H54 (cell line): ENCODE measurements at places on chromosomes 5 and 9.

DNA sequence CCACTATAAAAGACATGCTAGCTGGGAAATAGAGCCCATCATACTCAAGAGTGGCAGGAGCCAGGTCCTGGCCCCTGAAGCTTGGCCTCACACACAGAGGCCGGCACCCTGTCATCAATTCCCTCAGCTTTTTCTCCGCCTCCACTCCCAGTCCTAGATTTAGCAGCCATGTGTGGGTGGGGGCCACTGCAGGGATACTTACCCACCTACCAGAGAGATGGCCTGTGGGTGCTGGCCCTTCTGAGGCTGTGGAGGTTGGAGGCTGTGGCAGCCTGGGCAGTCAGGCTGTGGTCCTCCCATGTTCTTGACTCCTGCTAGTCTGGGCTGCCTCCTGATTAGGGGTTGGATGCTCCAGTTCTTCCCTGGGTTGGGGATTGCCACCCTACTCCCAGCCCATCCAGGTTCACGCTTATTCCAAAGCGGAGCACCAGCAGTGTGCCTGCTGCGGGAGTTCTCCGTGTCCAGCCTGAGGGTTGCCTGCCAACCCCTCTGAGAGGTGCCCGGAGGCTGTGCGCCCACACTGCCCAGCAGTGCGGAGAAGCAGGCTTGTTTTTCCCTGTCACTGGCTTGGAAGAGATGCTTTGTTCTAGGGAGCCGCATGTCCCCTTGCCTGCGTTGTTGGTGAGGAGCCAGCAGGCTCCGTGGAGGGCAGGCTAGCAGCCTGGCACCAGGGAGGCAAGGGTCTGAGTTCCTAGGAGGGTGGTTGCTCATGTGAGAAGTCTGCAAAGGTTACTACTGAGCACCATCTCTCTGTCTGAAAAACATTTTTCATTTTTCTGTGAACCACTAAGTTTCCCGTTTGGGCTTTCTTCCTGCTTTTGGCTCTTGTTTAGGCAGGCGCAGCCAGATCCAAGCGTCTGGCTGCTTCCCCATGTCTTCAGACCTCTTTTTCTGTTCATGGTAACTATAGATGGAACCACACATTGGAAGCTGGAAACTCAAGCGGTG, 7.5 kb downstream of the SLC22A5 start:
- DNase-seq = no peak

DNA sequence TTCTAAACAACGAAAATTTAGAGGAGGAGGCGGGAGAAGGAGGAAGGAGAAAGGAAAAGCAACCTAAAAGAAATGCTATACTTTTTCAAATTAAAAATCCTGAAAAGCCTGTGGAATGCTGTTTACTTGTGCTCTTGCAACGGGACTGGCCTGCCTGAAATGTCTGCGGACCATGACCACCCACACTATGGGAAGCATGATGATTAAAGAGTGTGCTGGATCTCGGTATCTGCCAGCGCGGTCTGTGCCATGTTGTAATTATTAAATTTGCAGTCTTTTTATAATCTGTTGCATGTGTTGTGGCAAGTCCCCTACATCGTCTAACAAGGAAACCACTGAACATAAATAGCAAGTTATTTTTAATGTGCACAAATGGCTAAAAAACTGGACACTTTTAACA, 111.4 kb downstream of the FANCC start:
- DNase-seq = no peak

DNA sequence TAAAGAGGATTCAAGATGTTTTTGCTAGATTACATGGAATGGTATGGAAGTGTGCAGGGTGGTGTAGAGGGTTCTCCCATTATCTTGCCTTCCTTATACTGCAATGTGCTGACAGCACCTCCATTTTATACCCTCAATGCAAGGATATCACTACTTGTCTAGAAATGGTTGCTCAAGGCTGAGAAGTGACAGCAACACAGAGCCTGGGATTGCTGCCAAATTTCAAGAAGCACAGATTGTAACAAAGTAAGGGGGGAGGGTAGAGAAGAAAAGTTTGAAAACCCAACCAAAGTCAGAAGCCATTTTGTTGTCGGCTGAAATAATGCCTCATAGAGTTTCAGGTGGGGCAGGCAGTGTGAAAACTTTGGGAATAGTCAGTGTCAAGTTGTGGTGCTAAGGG, 29.8 kb downstream of the PCDHAC2 start:
- DNase-seq = no peak

- no peak for DNase-seq
These were observed 117.0 kb upstream of the GHR start for GRCh38 chr5:42306287-42306686.

- no peak for DNase-seq
These were observed 114.5 kb upstream of the NR5A1 start for GRCh38 chr9:124621371-124622328.

DNA sequence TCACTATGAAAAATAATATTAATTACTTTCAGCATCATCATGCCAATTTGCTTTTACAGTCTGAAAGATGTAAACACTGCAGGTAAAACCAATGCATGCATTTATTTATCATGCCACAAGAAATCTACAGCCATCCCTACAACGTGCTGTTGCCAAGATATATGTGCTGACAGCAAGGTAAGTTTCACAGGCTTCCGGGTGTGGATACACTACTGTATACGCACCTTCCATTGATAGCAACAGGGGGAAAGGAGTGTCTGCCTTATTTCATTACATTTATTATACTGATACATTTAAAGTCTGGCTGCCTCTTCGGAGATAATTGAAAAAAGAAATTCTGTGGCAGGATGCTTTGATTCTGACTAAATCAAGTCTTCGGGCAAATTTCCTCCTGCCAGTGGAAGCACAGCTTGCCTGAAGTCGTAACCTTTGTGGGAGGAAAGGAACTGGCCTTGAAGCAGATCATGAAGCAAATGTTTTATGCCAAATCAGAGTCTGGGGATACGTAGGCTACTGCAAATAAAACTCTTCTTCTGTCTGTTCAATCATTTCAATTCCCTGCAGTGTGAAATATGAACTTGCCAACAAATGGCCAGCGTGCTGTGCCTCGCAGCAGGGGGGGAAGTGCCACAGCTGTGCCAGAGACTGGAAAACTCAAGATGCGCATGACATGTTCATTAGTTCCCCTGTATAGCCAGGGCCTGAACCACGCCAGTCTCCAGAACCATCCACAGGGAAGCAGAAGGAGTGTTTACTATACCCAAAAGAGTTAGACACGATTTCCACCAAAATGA, 268.1 kb downstream of the EFNA5 start:
- no peak for DNase-seq

DNA sequence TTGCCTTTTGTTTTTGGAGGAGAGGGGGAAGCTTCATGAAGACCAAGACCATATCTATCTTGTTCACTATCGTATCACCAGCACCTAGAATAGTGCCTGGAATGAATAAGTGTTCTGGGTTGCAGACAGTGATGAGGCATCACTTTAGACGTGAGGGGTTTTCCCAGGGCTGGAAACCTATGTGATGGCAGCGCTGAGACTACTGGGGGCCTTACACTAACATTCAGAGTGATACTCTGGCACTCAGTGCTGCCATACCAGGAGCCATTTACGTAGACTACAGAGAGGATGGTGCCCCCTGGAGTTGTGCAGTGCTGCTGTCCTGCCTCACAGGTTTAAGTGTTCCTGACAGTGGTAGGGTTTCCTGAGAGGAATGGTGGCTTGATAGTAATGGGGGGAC, 6.9 kb downstream of the CCL19 start:
- no peak for DNase-seq

- DNase-seq = peak; percentile 61
These were observed 147.8 kb downstream of the RXRA start for GRCh38 chr9:134474055-134474370.

GRCh38 chr9:106356924-106357323, 506.0 kb upstream of the ZNF462 start:
- DNase-seq = no peak

GRCh38 chr5:4027088-4027734, 431.6 kb downstream of the IRX1 start:
- no peak for DNase-seq

GRCh38 chr5:150517272-150518152, 9.6 kb downstream of the NDST1 start:
- DNase-seq = peak; percentile 88

DNA sequence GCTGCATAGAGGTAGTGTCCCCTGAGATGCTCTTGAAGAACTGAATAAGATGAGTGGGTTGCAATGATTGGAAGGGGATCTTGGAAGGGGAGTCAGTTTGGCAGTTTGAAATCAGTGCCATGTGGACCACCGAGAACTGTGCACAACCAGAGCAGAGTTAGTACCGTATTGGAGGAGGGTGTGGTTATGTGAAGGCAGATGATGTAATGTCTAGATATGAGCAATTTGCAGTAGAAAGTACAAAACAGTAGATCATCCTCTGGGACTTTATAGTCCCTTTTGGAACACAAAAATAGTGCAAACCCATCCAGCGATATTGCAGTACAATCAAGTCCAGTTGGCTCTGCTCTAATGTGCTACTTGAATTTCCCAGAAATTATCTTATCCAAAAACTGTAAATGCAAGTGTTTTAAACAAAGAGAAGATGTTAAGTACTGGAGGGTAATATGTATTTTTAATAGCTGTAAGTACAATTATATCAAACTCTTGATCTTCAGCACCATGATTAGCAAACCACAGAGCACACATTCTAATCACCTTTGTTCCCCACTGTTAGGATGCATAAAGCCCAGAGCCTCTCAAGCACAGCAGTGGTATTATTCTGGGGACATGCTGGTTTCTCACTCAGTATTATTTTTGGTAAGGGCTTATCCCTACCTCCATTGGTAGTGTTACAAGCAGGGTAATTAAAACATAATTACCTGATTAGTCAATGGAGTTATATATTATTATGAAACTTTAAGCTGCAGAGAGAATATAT, 41.5 kb downstream of the MEGF10 start:
- DNase-seq = no peak

DNA sequence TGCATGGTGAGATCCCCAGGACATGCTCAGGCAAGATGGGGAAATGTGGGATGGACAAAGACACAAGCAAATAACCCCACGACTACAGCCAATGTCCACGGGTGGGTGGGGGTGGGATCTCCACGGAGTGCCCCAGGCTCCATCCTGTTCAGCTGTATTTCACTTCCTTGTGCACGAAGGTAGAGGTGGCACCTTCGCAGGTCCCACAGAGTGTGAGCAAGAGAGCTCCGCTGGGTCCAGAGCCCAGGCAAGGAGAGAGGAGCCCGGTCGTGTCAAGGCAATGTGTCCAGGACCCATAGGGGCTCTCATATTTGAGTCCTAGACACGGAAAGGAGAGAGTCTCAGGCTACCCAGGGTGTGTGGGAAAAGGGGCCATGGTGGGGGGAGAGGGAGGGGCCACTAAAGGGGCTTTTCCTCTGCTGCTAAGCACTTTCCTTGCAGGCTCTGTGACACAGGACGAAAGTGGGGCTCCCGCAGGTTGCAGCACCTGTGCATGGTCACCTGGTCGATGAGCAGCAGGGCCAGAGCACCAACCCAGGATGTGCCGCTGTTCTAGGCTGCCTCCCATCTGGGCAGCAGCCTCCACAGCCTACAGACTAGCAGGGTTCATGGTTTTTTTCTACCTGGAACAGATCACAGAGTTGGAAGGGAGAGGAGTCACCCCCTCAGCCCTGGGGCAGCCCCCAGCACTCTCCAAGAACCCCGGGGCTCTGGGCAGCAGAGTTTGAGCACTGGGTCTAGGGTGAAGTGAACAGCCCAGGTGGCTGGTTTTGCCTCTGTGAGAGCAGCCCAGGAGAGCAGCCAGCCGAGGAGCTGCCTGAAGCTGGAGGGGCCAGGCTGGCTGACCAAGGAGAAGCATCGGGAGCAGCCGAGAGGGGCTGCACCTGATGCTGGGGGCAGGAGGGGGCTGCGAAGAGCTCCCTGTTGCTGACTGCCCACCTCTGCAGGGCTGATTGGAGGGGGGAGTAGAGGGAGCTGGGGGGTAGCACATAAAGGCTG, 100.7 kb upstream of the MVB12B start:
- DNase-seq = no peak

DNA sequence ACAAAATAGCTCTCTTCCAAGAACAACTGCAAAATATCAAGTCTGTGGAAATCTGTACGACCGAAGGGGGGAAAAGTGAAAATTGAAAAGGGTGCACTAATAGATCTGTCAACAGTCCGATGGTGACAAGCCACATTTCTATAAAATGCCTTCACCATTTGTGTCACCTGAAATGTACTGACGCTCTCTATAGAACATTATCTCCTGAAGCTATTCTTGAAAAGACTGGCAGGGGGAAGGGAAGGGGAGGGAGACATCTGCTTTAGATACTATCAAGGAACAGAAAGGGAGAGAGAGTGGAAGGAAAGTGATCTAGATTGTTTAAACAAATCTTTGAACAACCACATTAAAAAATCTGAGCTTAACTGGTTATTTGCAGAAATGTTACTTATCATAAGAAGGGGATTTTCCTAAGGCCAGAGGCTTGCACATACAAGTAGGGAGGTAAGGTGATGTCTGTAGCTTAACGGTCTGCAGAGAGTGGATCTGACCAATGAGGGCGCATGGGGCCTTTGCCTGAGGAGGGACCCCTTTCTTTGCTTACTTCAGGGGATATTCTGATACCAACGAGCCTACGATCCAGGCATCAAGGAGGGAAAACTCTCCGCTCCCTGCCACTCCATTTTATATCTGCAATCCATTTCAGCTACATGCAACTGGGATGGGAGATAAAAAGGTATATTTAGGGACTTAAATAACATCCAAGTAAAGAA, 92.1 kb downstream of the CRB2 start:
- no peak for DNase-seq

GRCh38 chr5:2130361-2130760, 247.6 kb upstream of the IRX4 start:
- no peak for DNase-seq

DNA sequence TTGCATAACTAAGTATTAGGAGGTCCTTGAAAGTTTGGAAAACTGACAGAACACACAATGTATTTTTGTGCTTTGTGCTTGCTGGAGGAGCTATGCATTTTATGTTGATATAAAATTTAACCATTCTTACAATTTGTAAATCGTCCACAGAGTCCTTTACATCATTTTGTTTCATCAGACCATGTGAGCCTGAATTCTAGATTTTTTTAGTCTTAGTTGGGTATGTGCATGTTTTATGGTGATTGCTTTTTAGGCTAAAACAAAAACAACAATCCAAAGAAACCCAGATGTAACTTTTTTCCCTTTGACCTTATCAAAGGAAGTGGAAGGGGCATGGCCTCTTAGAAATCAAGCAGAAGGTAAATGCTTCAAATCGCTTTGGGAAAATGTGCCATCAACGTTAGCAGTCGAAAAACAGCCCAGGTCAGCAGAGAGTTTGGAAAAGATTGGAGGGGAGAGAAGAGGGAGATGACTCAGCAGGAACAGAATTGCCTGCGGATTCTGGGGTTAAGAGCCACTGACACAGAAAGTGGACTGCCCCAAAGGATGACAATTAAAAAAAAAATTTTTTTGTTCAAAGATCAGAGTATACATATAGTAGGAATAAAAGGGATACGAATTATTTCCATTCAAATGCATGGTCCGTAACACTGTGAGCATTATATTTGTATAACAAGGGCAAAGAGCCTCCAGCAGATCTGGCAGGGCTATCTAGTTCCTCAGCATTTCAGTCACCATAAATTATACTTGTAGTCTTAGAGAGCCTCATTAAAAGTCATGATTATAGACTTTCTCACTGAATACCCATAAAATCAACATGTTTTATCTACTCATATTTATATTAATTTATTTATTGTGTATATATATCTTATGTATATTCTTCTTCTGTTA, 253.5 kb upstream of the HAPLN1 start:
- no peak for DNase-seq

- DNase-seq = no peak
These were observed 162.3 kb upstream of the PPP2R2B start for GRCh38 chr5:147040856-147041255.

- no peak for DNase-seq
These were observed 287.1 kb downstream of the IZUMO3 start for GRCh38 chr9:24258626-24259025.

- DNase-seq = no peak
These were observed 47.8 kb downstream of the C9orf152 start for GRCh38 chr9:110160123-110160522.
